CD4-positive, alpha-beta T cell treated with Interleukin-2 at 100 ng/mL for 4 hours (primary cell): ENCODE measurements at places on chromosomes 2 and 18.

GRCh38 chr2:2850218-2850755, 519.2 kb upstream of the MYT1L start:
- DNase-seq, result no peak

- no peak for DNase-seq
These were observed 115.4 kb downstream of the PXDN start for GRCh38 chr2:1628893-1629292.

GRCh38 chr2:182585001-182585400, 131.1 kb upstream of the DNAJC10 start:
- DNase-seq, result no peak

- DNase-seq, result no peak
These were observed 12.3 kb downstream of the CERS6 start for GRCh38 chr2:168468354-168468753.

- no peak for DNase-seq
These were observed 76.7 kb upstream of the SESTD1 start for GRCh38 chr2:179341152-179341866.

DNA sequence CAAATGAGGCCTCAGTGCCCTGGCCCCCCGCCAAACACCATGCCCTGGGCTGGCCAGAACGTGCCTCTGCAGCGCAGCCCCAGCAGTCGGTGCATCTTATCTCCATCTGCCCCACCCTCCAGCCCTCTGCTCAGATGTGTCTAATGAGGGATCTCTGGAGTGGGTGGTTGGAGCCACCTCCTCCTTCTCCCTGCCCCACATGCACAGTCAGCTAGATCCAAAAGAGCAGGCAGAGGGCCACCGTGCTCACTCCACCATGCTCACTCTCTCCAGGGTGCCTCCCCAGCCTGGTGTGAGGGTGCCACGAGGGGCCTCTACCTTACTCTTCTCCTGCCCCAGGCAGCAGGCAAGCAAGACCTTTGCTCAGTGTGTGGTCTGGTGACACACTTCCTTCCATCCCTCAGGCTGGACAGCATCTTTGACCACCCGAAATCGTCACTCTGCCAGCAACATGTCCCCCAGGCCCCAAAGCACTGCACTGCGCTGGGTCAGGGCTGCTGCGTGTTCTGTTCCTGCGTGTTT, 266.1 kb upstream of the HDAC4 start:
- DNase-seq, result no peak

GRCh38 chr2:60525899-60526298, 27.6 kb downstream of the BCL11A start:
- no peak for DNase-seq

GRCh38 chr18:26215247-26215970, 10.8 kb upstream of the TAF4B start:
- peak; percentile 72 for DNase-seq

GRCh38 chr18:73940721-73941120, 206.9 kb downstream of the FBXO15 start:
- no peak for DNase-seq

- peak; percentile 84 for DNase-seq
These were observed 20.4 kb downstream of the IFIH1 start for GRCh38 chr2:162297925-162298552.

- DNase-seq, result no peak
These were observed 40.3 kb downstream of the EML6 start for GRCh38 chr2:54763636-54764291.

DNA sequence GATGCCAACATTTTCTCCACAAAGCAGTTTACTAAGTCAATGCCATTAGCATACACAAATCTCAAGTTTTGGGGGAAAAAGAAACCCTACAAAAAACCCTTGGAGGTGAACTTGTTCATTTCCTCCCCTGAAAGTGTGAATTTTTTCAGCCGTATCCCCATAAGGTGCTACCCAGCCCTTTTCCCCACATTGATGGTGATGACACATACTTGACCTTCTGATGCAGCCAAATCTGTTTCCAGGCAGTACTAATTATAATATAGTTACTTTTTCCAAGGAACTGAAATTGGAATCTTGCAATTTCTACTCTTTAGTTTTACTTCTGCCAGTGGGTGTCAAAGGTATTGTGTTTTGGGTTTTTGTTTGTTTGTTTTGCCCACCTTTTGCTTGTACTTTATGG, 474.5 kb downstream of the TGIF1 start:
- DNase-seq, result no peak

GRCh38 chr18:8448130-8448529, 161.1 kb upstream of the RAB12 start:
- DNase-seq, result no peak

DNA sequence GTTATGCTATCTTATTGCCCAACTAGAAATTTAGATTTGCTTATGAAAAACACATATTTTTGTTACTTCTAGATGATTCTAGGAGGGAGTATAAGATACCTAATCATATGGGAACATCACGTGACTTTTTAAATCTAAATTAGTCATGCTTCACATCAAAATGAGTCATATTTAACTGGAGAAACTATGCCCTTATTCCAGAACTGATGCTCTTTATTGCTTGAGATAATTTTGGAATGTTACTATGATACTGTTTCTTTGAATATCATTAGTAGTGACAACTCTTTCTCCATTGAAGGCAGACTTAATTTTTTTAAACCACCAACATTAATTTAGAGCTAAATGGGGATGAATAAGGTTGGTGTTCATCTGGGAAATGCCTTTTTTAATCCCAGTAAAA, 19.9 kb upstream of the ELAC1 start:
- no peak for DNase-seq

GRCh38 chr18:5604778-5605177, 61.0 kb upstream of the EPB41L3 start:
- no peak for DNase-seq

- no peak for DNase-seq
These were observed 273.8 kb upstream of the LYPD1 start for GRCh38 chr2:132943829-132944228.

DNA sequence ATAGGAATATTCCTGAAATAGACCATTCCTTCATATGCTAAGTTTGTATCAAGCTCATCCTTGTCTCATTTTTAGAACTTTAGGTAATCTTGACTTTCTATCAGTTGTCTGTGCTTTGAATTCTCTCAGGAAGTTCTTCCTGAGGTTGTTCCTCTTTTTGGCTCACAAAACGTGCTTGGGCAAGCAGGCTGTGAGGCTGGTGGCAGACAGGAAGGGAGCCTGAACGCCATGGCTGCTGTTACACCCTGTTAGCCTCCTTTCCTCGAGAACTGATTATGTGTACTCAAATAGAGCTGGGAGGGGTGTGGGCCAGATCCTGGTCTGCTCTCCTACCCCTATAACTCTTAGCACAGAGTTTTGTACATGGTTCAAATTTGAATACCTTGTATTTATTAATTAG, 136.4 kb upstream of the CELF4 start:
- no peak for DNase-seq

GRCh38 chr2:62192811-62193210, 3.1 kb upstream of the B3GNT2 start:
- DNase-seq, result no peak
